ENCODE measurements at places on chromosomes 2 and 18. TPM values are rescaled to one million over a fixed set of nuclear protein-coding genes. Genes with fewer than 3 reads are reported as not detected.

HTR2B gene
- 0.25 TPM for total RNA-seq

DPP4 gene
- 5.7 TPM for total RNA-seq

KCNJ13 gene
- total RNA-seq: 1.2 TPM

COL3A1 gene
- total RNA-seq: 105 TPM

DQX1 gene
- total RNA-seq: 0.98 TPM

POTEI gene
- total RNA-seq: under 0.01 TPM

TAF4B gene
- total RNA-seq: 1.5 TPM

ACTG2 gene
- 0.98 TPM for total RNA-seq

Measured in temporal lobe (tissue), 4 donors.